ENCODE measurements at places on chromosomes 4 and X. TPM values are rescaled to one million over a fixed set of nuclear protein-coding genes. Genes with fewer than 3 reads are reported as not detected.

Gene SLC10A4
- total RNA-seq, result 1.6 TPM

GRCh38 chr4:25984266-25984665 lies 70.2 kb downstream of the SMIM20 start:
- no peak for DNase-seq

Gene SEC24D
- 45.7 TPM for total RNA-seq

DNA sequence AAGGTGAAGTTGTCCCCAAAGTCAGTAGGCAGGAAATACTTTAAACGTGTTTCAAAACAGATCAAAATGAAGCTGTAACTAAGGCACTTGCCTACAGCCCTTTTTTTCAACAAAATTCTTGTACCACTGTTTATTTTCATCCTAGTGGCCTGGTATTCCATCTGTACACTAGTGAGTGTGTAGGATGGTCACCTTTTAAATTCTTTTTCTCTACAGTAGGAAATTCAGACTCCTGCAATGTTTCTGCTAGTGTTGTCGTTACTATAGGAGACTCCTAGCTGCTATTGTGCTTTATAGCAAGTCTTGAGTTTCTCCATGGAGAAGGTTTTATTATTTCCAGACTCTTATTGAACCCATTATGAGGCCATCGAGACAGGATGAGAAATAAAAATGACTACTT lies 7.0 kb upstream of the NHS start:
- no peak for DNase-seq

- DNase-seq, result peak; percentile 65
These were observed 63.2 kb downstream of the CLDN22 start for GRCh38 chr4:183256756-183257385.

DNA sequence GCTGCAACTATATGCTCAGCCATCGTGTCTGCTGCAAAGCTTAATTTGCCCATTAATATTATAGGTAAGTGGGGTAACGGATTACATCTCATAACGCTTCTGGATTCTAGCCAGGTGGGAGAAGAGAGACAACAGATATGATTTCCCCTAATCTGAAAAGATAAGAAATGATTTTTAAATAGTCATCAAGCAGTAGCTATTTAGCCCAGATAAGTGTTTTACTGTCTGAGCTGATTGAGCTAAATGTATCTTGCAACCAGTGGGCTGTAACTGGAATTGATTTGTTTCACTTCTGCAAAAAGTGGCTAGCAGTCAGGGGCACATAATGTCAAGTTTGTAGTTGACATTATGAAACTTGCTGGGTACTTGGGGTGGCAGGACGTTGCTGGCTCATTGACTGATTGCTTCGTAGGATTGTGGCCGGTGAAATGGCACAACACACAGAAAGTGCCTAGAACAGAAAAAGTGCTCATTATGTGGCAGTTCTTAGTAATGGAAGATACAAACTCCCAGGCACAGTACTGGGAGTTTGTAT lies 18.5 kb downstream of the LAP3 start:
- no peak for DNase-seq

Gene L1CAM
- 1.6 TPM for total RNA-seq

- DNase-seq, result no peak
These were observed 29.6 kb downstream of the LEF1 start for GRCh38 chr4:108139089-108139488.

DNA sequence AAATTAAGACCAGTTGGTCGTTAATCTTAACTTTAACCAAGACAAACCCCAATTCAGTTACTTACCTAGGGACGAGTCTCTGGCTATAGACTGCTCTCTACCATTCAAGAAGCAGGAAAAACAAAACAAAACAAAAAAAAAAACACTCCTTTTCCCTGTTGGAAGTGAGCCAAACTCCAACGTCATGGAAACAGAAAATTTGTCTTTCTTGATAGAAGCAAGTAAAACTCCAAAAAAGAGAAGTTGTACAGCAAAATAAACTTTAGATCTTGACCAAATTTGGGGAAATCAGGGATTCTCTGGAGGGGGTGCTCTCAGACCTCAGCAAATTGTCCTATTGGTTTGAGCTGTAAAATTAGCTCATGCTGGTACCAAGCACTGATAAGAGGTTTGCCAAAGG lies 3.7 kb downstream of the CNGA1 start:
- DNase-seq, result no peak

- no peak for DNase-seq
These were observed 346.7 kb downstream of the PDHA2 start for GRCh38 chr4:96186593-96186992.

DNA sequence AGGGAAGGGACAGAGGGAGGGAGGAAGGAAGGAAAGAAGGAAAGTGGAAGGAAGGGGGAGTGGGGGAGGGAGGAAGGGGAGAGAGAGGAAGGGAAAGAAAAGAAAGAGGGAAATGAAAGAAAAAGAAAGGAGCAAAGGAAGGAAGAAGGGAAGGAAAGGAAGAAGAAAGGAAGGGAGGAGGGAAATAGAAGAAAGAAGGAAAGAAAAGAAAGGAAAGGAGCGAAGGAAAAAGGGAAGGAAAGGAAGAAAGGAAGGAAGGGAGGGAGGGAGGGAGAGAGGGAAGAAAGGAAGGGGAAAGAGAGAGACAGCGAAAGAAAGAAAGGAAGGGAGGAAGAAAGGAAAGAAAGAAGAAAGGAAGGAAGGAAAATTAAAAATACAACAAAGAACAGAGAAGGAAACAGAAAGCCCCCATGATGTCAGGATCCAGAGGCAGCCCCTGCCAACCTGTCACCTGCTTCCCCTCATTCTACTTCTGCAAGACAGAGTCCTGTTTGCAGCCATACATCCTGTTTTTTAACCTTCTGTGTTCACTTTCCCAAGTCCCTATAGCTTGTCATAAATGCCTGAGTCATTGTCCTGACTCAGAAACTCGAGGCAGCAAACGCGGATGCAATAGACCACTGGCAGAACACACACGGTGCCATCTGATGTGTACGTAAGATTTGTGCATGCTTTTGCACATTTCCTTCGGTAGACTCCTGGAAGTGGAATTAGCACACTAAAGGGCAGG lies 77.0 kb upstream of the C4orf50 start:
- DNase-seq, result no peak

Data from lower lobe of right lung (tissue), 2 donors.